NCI-H187 (cell line): ENCODE measurements at places on chromosomes 1 and 21.
A peak's percentile ranks its signal among the peaks of the same experiment; 100 is the strongest.

GRCh38 chr1:227541129-227541528 is 22.2 kb upstream of the ZNF678 start:
- DNase-seq, result no peak

GRCh38 chr1:2804628-2805351 is 3.3 kb upstream of the TTC34 start:
- DNase-seq, result no peak

DNA sequence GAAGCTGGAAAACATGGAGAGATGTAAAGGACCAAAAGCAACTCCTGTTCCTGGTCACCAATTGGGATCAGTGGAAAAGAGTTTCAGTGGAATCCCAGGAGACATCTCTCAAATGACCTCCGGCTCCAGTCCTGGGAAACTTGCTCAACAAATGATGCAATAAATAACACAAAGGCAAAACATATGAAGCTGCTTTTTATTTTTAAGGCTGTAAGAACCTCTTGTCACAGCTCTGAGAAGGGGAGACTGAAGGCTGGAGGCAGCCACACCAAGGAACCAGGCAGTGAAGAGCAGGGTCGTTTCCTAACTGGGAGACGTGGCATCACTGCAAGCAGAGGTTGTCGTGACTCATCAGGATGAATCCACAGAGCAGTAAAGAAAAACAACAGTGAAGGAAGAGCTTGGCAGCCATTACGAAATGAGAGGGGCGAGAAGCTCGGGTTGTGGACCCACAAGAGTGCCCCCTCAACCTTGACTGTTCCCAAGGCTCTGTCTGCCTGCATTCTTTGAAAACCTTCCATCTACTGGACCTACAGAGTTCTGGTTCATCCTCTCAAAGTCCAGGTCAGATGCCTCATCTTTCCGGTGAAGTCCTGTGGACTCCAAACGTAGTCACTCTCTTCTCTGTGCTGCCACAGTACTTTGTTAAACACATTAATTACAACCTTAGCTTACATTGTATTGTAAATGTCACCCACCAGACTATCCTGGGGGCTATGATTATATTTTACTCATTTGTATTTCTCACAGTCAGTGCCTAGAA is 32.1 kb downstream of the JAK1 start:
- no peak for DNase-seq

GRCh38 chr1:165365341-165365740 is 8.8 kb upstream of the LMX1A start:
- no peak for DNase-seq

- no peak for DNase-seq
Measured at GRCh38 chr1:30253807-30254440, 469.5 kb downstream of the MATN1 start.

GRCh38 chr1:157136133-157136532 is 2.1 kb downstream of the ETV3 start:
- no peak for DNase-seq

DNA sequence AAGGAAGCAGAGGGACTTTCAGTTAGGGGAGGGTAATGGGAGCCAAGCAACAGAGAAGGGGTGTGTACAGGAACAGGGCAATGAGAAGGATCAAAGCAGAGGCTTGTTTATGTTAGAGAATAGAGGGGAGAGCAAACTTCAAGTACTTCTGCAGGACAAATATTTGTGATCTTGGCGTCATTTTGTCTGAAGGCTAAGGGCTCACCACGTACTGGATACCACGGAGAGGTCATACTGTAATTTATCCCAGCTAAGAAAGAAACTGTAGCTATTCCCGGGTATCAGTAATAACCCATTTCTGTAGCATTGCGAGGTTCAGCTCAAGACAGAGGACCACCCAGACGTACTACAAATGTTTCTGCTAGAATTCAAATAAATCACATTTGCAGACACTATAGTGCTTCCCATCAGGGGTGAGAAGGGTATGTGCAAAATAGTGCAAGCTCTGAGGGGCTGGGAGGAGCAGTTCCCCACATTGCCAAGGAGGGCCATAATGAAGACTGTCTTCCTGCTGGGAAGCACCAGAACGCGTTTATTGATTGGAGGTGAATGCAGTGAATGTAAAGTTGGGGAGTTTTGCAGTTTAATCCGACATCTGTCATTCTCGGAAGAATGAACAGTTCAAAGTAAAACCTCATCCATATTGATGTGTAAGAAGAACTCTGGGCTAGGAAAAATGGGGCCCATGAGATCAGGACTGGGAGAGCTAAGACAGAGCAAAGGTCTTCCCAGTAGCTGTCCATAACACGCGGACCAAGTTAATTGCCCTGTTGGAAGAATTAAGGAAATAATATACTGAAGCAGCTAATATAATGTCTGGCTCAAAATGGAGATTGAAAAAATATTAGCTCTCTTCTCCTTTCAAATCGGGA is 136.9 kb downstream of the RWDD3 start:
- DNase-seq, result no peak

- DNase-seq, result no peak
Measured at GRCh38 chr1:94475232-94475631, 57.0 kb downstream of the ABCD3 start.

- no peak for DNase-seq
Measured at GRCh38 chr21:45866551-45866950, 115.0 kb upstream of the COL6A1 start.

GRCh38 chr1:246875041-246876026 is 56.4 kb downstream of the AHCTF1 start:
- no peak for DNase-seq

- DNase-seq, result peak; percentile 15
Measured at GRCh38 chr1:234973426-234974250, 155.0 kb downstream of the TOMM20 start.

GRCh38 chr21:19508442-19508841 is 1104.9 kb upstream of the TMPRSS15 start:
- no peak for DNase-seq

DNA sequence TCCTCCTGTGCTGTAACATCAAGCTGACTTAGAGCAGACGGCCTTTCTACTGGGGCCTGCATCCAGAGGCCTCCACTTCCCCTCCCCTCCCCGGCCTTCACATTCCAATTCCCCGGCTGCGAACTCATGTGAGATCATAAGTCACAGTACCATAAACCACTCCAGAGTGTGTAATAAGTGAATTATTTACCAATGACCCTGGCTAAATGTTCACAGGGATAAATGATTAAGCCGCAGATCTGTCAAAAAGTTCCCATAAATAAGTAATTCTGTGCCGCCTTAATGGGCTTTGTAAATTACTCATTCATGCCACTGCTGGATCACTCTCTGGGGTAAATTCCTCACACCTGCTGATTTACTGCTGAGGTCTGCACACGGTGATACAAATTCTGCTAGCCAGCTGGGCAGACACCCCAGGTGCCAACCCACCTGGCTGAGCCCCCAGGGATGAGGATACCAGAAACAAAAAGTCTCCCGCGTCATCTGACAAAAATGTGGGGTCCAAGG is 27.4 kb upstream of the KIRREL1 start:
- DNase-seq, result no peak

DNA sequence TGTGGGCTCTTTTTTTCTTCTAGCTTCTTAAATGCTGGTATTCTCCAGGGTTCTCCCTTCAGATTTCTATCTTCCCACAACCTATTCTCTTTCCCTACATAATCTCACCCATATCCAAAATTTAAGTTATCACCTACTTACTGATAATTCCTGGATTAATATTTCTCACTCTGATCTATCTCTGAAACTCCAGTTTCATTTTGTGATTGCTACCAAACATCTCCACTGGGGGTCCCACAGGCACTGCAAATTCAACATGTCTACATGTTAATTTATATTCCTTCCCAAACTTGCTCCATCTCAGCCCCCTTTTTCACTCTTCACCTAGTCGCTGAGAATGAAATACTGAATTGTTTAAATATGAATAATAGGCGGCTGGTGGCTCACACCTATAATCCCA is 9.9 kb upstream of the C1orf141 start:
- no peak for DNase-seq

GRCh38 chr1:163278602-163279001 is 43.2 kb upstream of the NUF2 start:
- no peak for DNase-seq

DNA sequence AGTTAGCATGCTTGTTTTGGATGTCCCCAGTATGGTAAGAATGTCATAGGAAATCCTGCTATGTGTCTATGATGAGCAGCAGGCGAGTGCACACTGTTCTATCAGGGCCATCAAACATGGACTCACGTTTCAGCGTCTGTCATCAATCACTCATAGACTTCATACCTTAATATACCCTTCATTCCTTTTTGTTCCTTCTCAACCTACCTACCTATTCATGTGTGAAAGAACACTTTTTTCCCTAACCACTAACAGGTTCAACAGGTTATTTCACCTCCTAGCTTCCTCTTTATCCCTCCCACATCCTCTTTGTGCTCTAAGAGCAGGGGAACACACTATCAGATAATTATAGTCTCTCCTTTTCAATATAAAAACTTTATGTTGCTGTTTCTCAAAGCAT is 300.6 kb downstream of the TM2D1 start:
- DNase-seq, result no peak

DNA sequence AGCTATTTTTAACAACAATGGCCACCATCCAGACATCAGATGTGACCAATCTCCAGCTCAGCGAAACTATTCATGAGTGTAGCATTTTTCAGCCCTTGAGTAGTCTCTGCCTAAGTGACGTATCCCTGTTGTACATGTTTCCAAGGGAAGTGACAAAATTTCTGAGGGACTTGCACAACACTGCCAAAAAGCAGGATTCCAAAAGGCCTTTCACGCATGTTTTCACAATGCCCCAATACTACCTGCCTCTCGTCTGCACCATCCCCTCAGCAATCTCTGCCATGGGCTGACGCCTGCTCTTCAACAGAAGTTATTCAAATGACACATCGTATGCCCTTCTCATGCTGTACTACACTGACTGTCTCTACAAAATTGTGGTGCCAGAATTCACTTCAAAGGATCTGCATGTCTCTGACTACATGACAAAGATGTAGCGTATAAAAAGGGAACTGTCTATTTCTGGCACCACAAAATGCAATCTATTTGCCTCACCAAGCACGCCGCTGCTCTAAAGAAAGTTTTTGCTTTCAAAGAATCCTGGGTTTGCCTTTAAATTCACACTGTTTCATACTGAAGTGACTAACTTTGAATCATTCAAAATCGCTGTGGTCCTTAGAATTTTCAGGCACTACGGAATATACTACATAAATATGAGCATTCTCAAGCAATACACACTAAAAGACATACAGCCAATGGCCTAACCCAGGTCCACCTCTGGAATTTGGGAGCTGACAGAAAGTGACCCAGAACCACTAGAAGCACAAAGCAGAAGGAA is 32.9 kb downstream of the JAK1 start:
- no peak for DNase-seq

DNA sequence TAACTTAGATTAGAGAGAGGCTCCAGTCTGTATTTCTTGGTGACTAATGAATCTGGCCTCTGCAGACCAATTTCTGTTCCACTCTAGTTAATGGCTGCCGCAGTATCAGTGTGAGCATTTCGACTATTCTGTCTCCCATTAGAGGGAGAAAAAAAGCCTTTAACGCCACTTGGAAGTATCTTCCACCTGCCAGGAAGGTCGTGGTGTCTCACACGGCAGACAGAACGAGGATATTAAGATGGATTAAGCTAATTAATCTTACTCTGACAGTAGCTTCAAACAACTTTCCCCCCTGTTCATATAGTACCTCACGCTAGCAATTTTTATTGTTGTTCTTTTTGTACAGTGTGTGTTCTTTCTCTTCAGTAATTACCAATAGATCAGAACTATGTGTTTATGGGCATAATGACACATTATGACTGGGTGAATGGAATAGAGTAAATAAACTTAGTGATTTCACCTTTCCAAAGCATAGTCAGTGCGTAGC is 153.8 kb downstream of the ADGRL2 start:
- DNase-seq, result no peak

GRCh38 chr1:113856401-113856790 is 15.1 kb downstream of the PTPN22 start:
- DNase-seq, result no peak

GRCh38 chr1:184740344-184740743 is 14.3 kb downstream of the EDEM3 start:
- DNase-seq, result no peak

GRCh38 chr21:45945868-45946210 is 35.7 kb upstream of the COL6A1 start:
- DNase-seq, result no peak

DNA sequence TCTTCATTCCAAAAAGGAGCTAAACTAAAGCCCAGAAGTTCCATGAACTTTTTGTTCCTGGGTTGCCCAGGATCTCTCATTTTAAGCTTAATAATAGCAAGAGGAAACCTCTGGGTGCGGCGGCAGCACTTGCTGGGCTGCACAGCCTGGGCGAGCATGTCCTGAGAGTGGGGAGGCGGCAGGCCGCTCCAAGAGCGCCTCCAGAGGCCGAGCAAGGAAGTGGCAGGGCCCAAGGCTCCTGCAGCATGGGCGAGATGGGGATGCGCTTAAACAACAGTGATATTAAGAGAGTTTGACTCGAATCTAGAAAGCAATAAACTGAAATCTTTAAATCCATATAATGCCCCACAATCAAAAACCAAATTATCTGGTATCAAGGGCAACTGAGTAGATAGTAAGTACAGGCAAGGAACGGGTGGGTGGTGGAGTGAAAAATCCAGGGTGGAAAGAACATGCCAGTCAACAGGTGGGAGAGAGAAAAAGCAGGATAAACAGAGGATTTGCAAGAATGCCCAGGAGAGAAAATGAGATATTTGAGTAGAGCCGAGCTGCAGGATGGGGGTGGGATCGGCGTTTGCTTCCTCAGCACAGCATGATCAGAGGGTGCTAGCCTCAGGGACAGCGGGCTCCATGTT is 14.1 kb upstream of the TNR start:
- DNase-seq, result no peak

- DNase-seq, result no peak
Measured at GRCh38 chr1:183991756-183992155, 45.8 kb downstream of the COLGALT2 start.

DNA sequence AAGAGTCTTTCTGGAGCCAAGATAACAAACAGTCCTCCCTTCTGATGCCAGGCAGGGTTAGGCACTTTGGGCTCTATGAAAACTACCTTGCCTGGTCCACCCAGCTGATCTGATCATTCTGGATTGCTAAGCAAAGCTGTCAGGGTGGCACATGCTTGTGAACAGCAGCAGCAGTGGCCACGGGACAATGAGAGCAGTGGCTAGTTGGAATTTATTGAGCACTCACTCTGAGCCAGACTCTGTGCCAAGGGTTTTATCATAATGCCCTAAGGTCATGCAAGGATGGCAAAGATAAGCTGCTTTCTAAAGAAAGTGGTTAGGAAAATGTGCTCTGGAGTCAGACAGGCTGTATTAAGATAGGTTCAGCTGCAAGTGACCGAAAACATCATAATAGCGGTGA is 390.4 kb upstream of the VAMP3 start:
- DNase-seq, result no peak

- peak; percentile 59 for DNase-seq
Measured at GRCh38 chr21:40176724-40177123, 309.5 kb downstream of the PCP4 start.

GRCh38 chr1:228004331-228004855 is 2.4 kb upstream of the WNT3A start:
- DNase-seq, result no peak
